ENCODE measurements at places on chromosomes 7 and 10.

GRCh38 chr10:21065621-21066248 lies 168.6 kb upstream of the NEBL start:
- DNase-seq: no peak

- DNase-seq: no peak
Measured at GRCh38 chr7:140051820-140052219, 10.9 kb downstream of the PARP12 start.

DNA sequence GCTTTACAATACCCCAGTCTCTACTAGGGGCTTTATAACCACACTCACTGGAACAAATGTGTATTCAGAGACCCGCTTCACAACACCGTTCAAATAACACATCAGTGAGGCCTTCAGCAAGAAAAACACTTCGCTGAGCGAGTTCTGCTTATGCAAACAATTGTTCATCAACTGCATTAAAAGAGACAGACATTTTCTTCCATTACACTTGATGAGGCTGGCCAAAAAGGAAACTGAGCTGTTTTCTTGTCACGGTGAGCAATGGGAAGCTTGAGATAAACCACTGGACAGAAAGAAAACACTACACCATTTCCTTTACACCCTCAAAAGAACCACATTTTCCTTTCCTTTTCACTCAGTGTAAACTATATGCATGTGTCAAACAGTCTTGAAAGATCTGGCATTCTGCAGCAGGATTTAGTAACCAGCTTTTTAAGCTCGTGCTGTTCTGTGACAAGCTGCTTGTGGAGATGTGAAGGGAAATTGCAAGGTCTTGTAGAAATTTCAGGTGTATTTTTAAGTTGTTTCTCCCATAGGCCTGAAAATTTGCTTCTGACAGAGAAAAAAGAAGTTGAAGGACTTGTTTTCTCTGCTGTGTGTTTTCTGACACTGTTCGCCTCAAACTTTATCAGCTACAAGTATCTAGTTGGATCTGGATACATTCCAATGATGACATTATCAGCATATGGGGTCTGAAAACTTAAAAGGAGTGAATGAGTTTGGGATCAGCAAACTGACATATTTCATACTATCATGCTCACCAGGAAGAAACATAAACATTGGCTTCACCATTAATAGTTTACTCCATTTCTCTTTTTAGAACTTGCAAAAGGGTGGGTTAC lies 693.1 kb downstream of the PARD3 start:
- DNase-seq: no peak

DNA sequence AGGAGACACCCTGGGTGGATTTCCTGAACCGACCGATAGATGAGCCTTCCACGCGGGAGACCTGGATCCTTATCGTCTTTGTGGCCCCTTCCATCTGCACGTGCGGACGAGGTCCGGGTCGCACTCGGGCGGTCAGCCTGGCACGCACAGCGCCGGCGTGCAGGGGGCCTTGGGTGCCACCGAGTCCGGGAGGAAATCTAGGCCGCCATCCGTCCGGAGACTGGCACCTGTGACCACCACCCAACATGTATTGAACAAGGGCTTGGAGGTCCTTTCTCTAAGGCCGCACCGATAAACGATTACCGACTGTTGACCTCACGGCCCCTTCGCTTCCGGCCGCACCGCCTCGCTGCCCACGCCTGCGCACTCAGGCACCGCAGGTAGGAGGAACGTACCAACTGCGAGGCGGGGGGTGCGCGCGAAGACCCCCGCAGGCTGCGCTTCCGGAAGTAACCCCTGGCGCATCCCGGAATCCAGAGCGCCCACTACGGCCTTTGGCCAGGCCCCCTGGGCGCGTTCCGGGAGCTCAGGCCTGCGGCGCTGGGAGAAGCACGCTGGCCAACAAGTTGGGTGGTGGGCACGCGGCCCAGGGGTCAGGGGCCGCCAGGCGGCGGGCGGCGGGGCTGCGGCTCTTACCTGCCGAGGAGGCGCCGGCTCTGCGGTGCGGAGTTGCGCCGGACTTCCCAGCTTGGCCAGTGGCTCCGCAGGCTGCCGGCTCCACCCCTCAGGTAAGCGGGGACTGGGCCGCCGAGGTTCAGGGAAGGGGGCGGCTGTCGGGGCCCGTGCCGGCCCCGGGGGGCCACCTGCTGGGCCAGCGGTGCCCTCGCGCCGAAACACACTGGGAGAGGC lies at the start of the genes ACTR3C and LRRC61:
Gene ACTR3C, minus strand, starts transcription at position 713 of the 849 bp plus-strand sequence. CDS start 28,249 bp downstream, outside the sequence.
Gene LRRC61, plus strand, starts transcription at position 523 of the 849 bp plus-strand sequence. CDS start 13,507 bp downstream, outside the sequence.
- DNase-seq: peak; percentile 44

- DNase-seq: no peak
Measured at GRCh38 chr7:124856299-124856888, 73.2 kb downstream of the POT1 start.

DNA sequence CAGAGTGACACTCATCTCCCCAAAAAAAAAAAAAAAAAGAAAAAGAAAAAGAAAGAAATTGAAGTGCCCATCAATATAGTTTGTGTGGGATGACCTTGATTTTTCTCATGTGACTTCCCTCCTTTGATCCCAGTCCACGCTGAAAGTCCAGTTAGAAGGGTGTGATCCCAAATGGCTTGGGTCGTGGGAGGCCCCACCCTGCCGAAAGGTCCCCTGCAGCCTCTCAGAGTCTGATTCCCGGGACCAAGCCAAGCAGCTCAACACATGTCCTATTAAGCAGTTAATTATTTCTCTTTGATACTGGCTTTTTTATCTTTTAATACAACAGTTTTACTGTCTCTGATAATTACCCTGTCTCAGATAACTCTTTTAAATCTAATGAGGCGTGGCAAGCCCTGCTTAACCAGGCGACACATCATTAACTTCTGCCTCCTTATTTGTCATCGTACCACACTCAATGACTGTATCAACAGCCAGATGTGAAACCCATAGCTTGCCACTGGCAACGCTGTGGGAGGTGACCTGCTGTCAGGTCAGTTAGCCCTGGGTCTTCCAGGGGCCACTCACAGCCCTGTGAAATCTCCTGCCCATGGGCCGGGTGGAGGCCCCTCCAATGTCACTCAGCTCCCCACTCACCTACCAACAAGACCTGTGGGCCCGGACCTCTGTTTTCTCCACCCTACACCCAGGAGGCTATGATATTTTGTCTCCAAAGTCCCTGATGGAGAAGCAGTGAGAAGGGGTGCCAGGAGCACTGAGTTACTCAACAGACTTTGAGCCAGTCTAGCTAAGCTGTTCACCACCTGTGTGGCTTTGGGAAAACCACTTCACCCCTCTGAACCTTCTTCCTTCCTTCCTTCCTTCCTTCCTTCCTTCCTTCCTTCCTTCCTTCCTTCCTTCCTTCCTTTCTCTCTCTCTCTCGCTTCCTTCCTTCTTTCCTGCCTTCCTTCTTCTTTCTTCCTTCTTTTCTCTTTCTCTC lies 110.0 kb upstream of the SFMBT2 start:
- DNase-seq: no peak

DNA sequence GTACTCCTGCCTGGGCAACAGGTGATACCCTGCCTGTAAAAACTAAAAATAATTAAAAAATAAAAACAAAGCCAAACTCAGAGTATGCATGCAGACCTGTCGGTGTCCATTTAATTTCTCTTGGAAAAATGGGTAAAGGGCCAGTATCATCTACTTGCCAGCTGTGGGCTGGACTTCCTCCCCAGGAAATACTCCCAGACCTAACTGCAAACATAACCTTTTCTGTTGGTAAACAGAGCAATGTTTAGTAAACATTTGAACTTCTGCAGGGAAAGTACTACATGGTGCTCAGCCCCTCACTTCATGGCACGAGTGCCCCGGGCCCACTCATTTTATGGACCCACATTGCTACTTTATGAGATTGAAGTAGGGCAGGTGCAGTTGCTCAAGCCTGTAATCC lies 10.2 kb upstream of the TMEM248 start:
- DNase-seq: no peak

Data from activated CD4-positive, alpha-beta T cell treated with anti-CD3 and anti-CD28 coated beads for 24 hours (primary cell).